ENCODE measurements at places on chromosomes 12 and 14.

GRCh38 chr14:77055306-77055705, 26.8 kb upstream of the IRF2BPL start:
- no peak for DNase-seq

- DNase-seq, result no peak
Measured at GRCh38 chr14:98877065-98877464, 394.9 kb downstream of the BCL11B start.

DNA sequence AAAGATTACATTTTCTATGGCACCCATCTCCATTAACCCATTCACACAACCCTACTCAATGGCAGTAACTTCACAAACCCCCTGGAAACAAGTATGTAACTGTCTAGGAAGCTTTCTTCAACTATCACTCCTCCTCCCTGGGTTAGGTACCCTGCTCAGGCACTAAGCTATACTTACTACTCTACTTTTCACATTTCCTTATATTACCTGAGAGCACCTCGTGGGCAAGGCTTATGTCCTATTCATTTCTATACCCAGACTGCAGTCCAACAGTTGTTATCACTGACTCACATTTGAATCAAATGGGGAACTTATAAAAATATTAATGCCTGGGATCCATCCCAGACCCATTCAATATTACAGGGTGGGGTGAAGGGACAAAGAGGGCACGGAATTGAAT, 4.6 kb downstream of the PAWR start:
- DNase-seq, result no peak

DNA sequence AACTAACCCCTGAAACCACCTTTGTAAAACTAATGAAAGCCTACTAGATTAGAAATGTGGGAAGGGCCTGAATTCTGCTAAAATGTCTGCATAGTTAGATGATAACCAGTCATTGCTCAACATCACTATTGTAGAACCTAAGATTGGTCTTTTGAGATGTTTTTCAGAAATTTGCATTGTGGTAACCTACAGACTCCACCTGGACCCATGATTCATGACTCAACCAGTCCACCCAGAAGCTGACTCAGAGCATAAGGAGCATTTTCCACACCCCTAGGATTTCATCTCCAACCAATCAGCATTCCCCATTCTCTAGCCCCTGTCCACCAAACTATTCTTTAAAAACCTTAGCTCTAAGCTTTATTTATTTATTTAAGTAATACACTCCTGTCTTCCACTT, 30.4 kb upstream of the CHGA start:
- no peak for DNase-seq

GRCh38 chr12:76274420-76275083, 73.7 kb downstream of the BBS10 start:
- DNase-seq, result no peak

GRCh38 chr14:58151133-58152013, 640 bp downstream of the ARMH4 start:
- DNase-seq, result no peak

DNA sequence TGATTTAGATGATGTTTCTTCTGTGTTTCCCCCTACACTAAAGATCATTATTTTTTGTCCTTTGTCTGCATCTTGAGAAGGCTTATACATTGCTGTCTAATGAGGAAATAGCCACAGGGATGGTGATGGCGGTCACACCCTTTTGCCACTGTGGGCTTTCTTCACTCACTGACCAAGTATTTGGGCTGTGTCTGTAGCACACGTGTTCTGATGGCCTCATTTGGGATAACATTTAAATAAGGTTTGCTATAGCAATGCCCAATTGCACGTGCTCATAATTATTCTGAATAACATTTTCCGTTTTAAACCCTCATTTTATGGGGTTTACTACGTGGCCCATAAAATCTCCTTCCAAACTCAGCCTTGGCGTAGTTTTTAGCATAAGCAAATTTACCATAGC, 230.3 kb upstream of the PRICKLE1 start:
- DNase-seq, result no peak

DNA sequence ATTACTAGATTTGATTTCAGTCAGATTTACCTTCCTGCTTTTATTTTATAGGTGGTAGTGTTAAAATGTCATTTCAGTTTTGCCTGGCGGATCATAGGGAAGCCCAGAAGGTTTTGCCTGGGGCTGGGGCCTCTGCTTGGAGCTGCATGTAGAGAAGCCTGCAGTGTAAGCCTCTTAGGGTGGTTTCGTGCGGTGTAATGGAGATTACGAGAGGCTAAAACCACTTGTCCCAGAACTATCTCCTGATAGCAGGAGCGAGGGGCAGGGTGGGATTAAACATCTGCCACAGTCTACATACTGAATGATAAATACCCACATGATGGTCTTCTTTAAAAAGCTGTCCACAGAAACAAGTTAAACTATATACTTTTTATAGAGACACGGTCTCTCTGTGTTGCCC, 35.0 kb upstream of the DICER1 start:
- no peak for DNase-seq

- DNase-seq, result no peak
Measured at GRCh38 chr12:4275870-4276301, 2.3 kb downstream of the CCND2 start.

- DNase-seq, result no peak
Measured at GRCh38 chr12:76922866-76923265, 44.0 kb upstream of the CSRP2 start.

All from activated T-cell treated with anti-CD3 and anti-CD28 coated beads, Interleukin-2, amount 50 U/mL, for 1 hour (primary cell).